RWPE1 (cell line): ENCODE measurements at places on chromosomes 3 and 15.

DNA sequence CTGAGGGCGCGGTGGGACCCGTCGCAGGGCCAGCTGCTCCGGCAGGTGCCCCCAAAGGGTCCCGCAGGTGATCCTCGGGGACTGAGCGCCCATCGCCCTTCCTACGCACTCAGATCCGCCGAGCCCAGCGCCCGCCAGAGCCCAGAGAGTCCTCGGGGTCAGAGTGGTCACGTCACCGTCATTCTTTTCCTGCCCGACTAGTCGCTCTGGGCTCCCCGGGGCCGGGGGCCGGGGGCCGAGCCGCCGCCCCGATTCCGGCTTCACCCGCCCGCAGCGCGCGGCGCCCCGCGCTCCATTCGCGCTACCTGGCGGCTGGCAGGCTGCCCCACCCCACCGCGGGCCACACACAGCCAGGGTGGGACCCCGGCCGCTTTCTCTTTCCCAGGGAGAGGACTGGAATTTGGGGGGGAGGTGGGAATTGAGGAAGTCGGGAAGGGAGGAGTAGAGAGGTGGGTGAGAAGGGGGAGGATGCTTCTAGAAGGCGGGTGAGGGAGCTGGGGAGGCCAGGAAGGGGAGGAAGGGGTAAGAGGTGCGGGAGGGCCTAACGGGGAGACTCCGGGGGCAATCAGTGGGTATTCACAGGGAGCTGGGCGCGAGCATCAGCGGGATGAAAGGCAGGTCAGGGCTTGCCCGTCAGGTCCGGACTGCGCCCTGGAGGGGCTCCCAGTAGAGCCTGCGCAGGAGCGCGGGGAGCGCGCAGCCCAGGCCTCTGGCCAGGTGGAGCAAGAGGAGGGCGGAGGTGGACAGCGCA is 36.1 kb upstream of the EPHB3 start:
- no peak for DNase-seq

DNA sequence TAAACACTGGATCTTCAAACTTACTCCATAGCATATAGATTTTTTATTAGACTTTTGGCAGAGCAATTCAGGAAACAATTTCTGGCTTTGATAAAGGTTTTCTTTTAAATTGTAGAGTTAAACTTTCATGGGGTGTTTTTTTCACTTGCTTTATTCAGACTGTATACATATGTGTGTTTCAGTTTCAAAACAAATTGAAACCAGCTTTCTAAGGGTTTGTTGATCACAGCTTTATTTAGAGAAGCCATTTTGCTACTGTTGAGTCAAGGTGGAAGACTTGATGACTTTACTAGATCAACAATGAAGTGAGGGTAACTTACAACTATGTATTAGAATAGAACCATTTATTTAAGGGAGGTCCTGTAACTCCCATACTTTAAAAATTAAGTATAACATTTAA is 6.2 kb downstream of the UBE2E1 start:
- DNase-seq: no peak

- peak; percentile 66 for DNase-seq
These were observed 36.6 kb upstream of the MAGEF1 start for GRCh38 chr3:184748219-184749135.

DNA sequence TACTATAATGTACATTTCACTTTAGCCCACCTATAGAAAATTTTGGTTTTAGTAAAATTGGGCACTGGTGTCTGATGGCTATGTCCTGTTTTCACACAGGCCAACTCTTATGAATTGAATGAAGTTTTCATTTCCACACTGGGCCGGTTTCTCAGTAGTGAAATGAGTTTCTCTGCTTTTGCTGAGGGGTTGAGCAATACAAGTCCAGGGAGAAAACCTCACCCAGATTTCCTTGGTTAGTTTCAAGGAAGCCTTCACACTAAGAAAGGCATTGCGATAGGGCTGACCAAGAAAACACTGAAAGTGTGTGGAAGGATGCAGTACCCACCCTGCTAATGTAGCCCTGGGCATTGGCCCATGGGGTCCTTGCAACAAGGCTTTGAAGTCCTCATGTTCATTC is 331.5 kb upstream of the CFAP20DC start:
- DNase-seq: no peak

- no peak for DNase-seq
These were observed 113.9 kb downstream of the SEMA5B start for GRCh38 chr3:122913539-122914100.

GRCh38 chr3:20696388-20697150 is 510.6 kb upstream of the SGO1 start:
- no peak for DNase-seq

- DNase-seq: peak; percentile 46
These were observed 37.7 kb downstream of the PDIA5 start for GRCh38 chr3:123104550-123104949.

GRCh38 chr15:60134609-60135008 is 130.5 kb downstream of the FOXB1 start:
- DNase-seq: no peak

- DNase-seq: peak; percentile 62
These were observed 26.0 kb upstream of the MRPS22 start for GRCh38 chr3:139317660-139318430.

GRCh38 chr3:122586098-122586497 is 8.6 kb downstream of the PARP15 start:
- DNase-seq: no peak

GRCh38 chr15:23761386-23761785 is 74.3 kb upstream of the NDN start:
- DNase-seq: no peak

GRCh38 chr15:41423979-41424659 is 7.2 kb downstream of the RTF1 start:
- no peak for DNase-seq

DNA sequence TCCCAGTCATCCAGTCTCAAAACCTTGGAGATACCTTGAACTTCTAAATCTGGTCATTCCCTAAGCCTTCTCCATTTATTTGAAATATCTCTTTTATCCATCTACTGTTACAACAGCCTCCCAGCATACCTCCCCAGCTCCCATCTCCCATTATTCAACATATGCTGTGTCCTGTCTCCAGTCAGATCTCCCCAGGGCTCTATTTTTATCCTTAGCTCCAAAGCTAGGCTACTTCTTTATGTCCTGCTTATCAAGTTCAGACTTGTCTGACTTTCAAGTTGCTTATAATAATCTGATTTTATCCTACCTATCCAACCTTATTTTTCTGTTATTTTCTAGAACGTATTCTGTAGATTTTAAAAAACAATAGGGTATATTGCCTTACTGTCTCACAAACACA is 44.2 kb downstream of the IQGAP1 start:
- no peak for DNase-seq

DNA sequence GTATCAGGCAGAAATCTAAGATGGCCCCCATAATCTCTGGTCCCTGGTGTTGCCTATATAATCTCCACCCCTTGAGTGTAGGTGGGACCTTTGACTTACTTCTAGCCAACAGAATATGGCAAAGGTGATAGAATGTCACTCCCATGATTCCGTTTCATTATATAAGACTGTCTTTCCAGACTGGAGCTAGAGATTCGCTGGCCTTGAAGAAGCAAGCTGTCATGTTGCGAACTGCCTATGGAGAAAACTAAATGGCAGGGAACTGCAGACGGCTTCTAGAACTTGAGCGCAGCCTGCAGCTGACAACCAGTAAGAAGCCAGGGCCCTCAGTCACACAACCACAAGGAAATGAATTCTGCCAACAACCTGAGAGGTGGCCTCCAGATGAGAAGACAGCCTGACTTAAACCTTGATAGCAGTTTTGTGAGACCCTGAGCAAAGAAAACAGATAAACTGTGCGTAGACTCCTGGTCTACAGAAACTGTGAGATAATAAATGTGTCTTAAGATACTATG is 2.2 kb upstream of the KPNA1 start:
- no peak for DNase-seq

DNA sequence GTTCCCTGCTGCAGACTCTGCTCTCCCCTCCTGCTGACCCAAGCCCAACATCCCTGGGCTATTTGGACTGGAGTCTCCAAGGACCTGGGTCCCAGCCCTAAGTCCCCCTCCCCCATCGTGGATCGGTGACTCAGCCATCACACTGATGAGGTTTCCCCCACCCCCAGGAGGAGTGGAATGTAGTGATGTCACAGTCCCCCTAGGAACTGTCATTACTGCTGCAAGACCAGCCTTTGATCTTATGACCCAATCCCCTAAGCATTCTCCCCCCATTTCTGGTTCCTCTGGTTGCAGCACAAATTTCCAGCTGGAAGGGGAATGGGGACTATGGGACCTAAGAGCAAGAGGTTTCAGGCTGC is 63.4 kb upstream of the CSPG4 start:
- DNase-seq: no peak

GRCh38 chr15:56038707-56039106 is 45.3 kb upstream of the NEDD4 start:
- DNase-seq: no peak

GRCh38 chr15:61184431-61184830 is 44.7 kb downstream of the RORA start:
- no peak for DNase-seq

DNA sequence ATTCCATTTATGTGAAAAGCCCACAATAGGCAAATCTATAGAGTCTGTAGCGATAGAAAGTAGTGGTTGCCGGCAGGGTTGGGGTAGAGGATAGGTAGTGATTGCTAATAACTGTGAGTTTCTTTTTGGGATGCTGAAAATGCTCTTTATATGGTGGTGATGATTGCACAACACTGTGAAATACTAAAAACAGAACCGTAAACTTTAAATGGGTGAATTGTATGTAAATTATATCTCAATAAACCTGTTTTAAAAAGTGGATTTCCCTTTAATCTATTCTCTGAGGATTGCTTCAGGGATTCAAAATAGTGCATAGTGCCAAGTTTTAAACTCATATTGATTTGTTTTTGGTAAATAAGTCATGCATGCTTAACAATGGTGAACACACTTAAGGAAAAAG is 140.2 kb downstream of the LPP start:
- no peak for DNase-seq

DNA sequence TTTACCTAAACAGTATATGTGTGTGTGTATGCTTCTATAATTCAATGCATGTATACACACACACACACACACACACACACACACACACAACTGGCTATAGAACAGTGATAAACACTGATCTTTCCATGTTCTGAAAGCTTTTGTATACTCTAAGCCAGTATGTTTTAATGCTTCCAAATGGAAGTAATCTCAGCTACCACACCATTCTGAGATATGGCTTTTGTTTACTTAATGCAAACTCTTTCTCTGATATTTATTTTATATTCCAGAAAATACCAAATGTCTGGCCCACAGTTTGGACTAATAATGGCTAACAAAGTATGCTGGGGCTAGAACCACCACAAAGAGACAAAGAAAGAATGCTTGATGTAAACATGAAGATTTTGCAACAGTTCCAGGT is 199.4 kb upstream of the ARHGEF26 start:
- DNase-seq: no peak

DNA sequence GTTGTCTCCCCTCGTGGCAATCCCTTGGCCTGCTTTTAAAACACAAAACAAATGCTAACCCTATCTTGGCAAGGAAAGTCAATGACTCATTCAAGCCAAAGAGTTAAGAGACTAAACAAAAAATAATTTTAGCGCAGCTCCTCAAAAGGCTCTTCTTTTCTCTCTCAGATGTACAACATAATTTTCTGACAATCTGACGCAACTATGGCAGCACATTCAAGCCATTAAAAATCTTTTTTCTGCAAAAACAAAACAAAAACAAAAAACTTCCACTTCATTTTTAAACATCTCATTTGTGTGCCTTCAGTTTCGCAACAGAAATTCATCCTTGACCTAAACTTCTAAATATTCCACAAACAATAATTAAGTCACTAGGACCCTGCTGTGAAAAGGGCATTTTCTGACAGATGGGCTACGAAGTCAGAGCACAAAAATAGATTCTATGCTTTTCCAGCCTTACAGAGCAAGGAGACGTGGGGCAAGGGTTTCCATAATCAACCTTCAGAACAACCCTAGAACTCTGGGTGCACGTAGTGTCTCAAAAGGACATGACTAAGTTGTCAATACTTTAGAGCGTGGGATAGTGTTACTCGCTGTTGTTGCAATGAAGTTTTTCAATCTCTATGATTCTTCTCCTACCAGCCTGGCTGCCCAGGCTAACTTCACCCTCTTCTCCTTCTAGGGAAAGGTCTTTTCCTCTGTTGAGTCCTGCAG is 84.3 kb downstream of the MB21D2 start:
- DNase-seq: peak; percentile 20

DNA sequence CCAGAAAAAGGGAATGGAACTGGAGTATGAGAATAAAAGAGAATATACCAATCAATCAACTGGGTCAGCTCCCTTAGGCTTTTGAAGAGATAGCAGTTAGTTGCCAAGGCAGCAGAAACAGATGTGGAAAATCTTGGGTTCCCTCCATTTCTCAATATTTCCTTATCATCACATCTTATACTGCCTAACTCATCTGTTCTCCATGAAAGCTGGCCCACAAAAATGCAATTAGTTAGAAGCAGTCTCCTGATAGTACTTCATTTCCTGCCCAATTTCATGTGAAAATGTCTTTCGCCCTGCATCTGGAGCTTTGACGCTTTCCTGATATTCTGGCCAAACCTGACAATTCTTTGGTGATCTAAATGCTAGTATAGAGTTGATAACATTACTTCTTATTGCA is 30.1 kb upstream of the SPTSSB start:
- no peak for DNase-seq

GRCh38 chr3:97721446-97721845 is 43.1 kb upstream of the ARL6 start:
- DNase-seq: no peak

- no peak for DNase-seq
These were observed 22.5 kb downstream of the SLC6A6 start for GRCh38 chr3:14424711-14425580.

DNA sequence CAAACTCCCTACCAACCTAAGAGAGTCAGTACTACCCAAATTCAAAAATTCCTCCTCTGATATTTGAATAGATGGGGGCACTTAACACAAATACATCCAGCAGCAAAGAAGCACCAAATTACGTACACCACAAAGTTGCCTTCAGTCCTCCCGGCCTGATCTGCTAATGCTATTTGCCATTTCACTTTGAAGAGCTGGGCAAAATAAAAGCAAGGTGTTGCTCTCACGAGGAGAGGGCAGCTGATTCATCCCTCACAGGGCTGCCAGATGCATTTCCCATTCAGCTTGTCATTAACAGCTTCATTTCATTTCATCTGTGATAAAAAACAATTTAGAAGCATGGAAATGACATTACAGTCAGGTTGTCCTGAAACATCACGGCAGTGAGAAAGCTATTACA is 283.4 kb upstream of the VEPH1 start:
- peak; percentile 41 for DNase-seq

DNA sequence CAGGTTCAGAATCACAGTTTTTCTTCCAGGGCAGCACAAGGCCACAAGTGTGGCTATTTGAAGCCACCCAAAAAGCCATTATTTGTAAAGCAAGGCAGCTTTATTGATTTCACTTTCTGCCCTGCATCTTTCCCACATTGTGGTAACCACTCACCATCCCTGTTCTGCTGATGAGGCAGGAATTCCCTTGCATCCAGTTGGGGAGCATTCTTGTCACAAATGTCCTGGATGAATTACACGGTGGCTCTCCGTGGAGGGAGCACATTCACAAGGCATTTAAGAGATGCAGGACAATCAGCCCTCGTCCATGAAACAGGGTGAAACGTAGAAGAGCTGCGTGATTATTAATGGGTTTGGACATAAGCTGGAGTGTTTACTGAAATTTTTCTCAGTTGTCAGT is 111.2 kb downstream of the APBA2 start:
- DNase-seq: no peak
